ENCODE measurements at places on chromosomes 4 and X.

DNA sequence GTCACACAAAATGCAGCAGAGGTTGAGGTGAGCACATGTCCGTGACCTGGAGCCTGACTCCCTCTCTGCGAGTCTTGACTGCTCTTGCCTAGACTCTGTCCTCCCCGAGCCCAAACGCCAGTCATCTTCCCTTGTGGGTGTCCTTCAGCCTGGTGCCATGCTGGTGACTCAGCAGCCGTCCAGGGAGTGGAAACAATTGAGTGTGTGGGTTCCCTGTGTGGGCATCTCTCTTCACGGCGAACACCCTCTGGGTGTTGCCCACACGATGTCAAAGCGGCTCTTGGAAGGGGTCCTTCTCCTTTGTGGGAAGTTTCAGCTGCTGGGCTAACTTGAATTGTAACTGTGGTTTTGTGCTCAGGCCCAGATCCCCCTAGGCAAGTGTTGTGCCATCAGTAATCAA lies 17.5 kb upstream of the MSANTD1 start:
- no peak for DNase-seq

DNA sequence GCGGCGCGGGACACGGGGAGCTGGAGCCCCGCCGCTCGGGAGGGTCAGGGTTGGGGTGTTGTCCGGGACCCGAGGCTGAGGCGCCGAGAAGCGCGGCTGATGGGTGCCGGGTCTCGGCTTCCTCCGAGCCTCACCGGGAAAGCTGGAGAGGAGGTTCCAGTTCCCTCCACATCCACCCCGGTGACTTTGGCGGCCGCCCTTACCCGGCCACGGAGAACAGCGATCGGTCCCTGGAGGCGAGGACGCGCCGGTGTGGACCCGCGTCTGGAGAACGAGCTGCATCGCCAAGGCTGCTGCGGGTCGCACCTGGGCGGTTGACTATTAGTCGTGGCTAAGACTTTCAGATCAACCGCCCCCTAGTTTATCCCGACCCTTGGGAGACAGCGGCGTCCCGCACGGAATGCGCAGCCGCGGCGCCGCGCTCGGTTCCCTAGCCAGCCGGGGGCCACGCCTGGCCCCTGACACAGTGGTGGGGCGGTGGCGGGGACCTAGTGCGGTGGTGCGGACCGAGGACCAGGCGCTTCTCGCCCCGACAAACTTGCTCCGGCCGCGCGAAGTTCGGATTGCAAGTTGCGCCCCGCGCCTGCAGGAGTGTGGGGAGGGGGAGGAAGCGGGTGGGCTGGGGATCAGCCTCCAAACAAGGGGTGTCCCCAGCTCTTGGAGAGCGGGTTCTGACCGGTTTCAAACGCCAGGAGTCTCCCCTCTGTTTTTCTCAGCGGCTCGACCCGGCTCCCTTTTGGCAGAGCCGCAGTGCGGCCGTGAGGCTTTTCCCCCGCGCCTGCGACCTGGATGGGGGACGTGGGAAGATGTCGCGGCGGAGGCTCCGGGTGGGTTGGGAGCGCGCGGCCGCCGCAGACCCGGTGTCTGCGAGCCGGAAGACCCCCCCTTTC lies 568 bp downstream of the FHDC1 start:
- DNase-seq = peak; percentile 71

DNA sequence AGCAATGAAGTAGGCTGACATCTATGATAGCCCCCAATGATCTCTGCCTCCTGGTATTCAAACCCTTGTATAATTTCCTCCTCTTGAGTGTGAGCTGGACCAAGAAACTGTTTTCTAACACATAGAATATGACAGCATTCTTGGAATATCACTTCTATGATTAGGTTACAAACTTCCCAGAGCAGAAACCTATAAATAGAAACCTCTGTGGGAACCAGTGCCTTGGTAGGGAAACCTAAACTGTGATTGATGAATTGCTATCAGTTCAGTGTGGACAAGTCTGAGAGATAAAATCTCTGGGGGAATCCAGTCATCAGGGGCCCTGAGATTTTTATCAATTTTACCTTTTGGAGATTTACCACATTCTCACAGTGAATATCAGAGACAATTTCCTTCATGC lies 756.5 kb upstream of the AGA start:
- DNase-seq = no peak

GRCh38 chrX:15915959-15916703 lies 61.5 kb upstream of the AP1S2 start:
- DNase-seq = no peak

- no peak for DNase-seq
Observed at GRCh38 chr4:138110815-138111214, 131.3 kb downstream of the SLC7A11 start.

All from neural progenitor cell (in vitro differentiated cells).